ENCODE measurements at places on chromosomes 11 and 22. TPM values are rescaled to one million over a fixed set of nuclear protein-coding genes. Genes with fewer than 3 reads are reported as not detected.

GRCh38 chr11:10797531-10797930 lies 11.2 kb downstream of the EIF4G2 start:
- no peak for DNase-seq

DNA sequence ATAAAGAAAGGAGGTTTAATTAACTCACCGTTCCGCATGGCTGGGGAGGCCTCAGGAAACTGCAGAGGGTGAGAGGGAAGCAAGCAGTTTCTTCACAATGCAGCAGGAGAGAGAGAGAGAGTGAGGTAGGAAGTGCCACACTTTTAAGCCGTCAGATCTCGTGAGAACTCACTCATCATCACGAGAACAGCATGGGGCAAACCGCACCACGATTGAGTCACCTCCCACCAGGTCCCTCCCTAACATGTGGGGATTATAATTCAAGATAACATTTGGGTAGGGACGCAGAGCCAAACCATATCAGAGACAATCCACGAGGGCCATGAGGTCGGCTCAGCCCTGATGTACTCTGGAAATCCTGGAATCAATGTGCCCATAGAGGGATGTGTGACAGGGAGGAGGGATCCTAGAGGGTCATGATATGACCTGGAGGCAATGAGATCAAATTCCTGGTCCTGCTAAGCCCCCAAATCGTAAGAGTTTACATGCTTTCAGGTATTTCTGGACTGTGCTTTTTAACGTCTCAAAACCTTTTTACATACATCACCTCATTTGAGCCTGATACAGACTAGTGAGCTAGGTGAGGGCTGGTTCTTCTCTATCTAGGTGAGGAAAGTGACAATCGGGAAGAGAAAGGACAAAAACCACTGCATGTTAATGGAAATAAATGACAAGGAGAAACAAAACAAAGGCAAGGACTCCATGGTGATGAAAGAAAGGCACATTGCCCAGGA lies 19.5 kb upstream of the RASSF10 start:
- no peak for DNase-seq

DNA sequence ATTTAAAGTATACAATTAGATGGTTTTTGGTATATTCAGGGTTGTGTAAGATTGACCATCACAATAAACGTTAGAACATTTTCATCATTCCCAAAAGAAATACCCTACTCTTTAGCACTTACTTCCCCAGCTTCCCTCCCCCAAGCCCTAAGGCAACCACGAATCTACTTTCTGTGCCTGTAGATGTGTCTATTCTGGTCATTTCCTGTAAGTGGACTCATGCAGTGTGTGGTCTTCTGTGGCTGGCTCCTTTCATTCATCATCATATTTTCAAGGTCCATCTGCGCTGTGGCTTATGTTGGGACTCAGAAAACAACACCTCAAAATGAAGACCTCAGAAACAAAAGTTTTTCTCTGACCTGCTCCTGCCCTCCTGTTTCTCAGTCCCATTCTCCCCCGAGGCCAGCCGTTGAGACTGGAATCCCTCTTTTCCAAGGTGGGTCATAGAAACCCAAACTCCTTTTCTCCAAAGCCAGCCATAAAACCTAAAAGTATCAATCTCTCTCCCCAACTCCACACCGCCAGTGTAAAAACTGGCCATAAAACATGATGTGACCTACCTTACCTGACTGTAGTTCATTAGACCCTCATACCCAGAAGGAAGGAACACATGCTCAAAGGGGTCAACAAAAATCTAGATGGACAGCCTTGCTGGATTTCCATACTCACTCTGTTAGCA lies 12.9 kb upstream of the TMPRSS13 start:
- DNase-seq: no peak

GRCh38 chr11:114308689-114309089 lies 12.5 kb downstream of the NNMT start:
- DNase-seq: no peak

- no peak for DNase-seq
These were observed 31.3 kb downstream of the ATP6V1E1 start for GRCh38 chr22:17597217-17597616.

GRCh38 chr11:34639545-34639944 lies 18.7 kb downstream of the EHF start:
- DNase-seq: no peak

Gene SULT4A1
- 2.6 TPM for polyA plus RNA-seq

Data from right renal pelvis (tissue), 4 donors.